ENCODE measurements at places on chromosomes 2 and 18.

DNA sequence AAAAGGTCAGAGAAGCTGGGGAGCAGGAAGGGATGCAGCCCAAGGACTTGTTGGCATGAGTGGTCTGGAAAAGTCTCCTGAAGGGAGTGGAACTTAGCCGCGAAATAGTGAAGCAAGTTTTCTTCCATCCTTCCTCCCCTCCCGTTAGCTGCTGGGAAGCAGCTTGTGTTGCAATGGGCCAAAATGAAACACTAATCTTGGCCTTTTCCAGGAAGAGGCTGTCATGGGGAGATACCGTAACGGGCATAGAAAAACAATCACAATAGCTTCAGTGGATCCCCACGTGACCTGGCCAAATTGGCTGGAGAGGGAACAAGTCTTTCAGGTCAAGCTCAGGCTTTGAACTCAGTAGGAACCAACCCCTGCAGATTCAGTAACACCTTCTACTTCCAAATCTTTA lies 49.3 kb downstream of the SEMA4F start:
- DNase-seq, result no peak

DNA sequence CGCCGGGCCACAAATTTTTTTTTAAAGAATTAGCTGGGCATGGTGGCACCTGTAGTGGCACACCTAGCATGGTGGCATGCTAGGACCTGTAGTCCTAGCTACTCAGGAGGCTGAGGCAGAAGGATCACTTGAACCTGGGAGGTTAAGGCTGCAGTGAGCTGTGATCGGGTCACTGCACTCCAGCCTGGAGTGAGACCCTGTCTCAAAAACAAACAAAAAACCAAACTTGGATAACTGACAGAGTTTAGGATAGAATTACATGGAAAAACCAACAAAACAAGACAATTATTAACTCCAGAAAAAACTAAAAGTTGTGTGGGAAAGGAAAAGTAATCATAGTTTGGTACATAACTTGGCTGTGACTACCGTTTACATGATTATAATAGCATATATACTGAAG lies 1.6 kb upstream of the CFLAR start:
- DNase-seq, result no peak

- DNase-seq, result no peak
Measured at GRCh38 chr18:9124824-9125223, 11.8 kb upstream of the ANKRD12 start.

DNA sequence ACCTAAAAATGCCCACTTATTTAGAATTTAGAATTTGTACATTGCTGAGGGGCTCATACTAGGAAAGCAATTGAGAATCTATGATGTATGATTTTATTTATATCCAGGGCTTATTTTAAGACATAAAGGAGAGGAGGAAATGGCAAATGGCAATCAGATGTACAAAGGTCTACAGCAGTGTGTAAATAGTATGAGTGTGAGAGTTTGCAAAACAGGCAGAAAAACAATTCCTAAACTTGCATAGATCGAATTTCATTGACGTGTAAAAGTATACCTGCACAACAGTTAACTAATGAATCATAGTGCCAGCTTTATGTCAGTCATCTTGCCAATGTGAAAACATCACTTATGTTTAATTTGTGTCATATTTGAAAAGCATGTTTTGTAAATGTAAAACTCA lies 718.7 kb upstream of the GCFC2 start:
- DNase-seq, result no peak

DNA sequence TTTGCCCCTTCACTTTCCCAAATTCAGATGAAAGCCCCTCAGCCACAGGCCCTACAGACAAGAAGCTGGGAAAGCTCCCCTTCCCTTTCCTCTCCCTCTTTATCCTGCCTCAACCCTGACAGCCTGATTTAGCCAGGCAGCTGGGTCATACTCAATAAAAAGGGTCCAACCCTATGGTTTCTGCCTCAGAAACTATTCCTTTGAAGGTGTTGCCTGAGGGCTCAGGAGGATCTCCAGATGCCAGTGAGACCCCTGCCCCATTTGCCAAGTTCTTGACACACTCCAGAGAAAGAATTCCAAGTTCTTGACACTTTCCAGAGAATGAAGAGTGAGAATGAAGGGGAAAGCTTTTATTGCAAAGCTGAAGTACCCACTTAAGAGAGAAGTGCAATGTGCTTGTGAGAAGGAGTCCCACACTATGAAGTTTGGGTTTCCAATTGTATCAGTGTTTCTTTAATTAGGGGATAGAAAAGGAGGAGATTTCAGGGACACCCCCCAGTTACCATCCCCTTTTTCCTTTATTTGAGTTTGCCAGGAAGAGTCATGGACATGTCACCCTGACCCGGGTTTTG lies 576.2 kb downstream of the METTL4 start:
- DNase-seq, result no peak

GRCh38 chr2:239928391-239929350 lies 96.5 kb downstream of the NDUFA10 start:
- peak; percentile 32 for DNase-seq

DNA sequence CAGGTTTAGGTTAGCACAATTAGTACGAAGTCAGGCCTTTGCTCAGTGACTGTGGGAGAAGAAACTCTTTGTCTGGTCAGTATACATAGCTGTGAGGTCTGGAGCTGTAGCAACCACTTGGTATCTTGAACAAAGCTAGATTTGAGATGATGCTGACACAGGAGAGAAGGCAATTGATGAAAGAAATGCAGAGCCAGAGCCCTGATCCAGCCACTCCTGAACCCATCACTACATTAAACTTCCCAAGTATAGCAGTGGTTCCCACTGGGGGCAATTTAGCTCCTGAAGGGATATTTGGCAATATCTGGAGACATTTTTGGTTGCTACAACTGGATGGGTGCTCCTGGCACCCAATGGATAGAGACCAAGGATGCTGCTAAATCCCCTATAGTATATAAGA lies 143.9 kb upstream of the SPRED2 start:
- no peak for DNase-seq

DNA sequence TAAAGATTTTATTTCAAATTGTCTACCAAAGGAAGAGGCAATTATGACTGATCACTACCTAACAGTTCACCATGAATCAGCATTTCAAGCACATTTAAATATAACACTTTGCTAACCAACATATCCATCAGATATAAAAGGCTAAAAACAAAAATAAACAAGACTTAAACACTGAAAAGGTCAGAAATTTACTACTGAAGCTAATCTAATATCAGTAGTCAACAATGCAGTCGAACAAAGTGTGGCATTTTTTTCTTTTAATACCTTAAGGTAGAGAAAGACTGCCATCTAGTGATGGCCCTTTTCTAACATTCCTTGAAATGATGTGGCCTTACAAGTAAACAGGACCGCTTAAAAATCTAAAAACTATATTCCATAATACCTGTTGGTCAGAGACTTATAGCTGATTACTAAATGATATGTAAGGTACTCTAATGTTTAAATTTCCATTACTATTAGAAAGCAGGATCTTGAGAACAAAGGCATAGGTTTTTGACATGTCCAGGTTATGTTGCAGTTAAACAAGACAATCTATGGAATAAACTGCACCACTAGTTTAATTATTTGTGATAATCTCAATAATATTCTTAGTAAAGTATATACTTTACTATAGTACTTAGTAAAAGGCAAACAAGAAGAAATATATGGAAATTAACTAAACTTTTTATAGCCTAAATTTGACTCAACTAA lies 80.0 kb downstream of the EXOC6B start:
- no peak for DNase-seq

DNA sequence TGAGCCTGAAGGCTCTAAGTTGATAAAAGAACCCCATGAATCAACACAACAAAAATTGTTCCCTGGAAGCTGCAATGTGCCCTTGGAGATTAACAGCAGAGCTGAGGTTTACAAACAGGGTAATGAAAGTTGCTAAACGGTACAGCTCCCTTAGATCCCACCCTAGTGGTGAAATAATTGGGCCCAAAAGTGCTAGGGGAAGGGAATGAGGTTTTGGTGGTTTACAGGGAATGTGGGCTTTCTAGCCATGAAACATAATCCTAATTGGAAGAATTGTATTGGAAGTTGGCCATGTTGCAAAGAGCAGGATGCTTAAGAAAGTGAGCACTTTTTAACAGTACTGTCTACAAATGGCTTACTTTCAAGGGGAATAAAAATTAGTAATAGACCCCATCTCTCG lies 180.2 kb upstream of the SMIM21 start:
- no peak for DNase-seq

- no peak for DNase-seq
Measured at GRCh38 chr2:121388371-121388770, 103.4 kb upstream of the TFCP2L1 start.

GRCh38 chr2:161386228-161386824 lies 29.8 kb upstream of the TBR1 start:
- DNase-seq, result no peak

DNA sequence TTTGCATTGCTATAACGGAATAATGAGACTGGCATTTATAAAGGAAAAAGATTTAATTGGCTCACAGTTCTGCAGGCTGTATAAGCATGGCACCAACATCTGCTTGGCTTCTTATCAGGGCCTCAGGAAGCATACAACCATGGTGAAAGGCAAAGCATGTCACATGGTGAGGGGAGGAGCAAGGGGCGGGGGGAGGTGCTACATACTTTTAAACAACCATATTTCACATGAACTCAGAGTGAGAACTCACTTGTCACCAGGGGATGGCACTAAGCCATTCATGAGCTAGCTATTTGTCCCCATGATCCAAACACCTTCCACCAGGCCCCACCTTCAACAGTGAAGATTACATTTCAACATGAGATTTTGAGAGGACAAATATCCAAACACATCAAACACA lies 188.7 kb downstream of the MBD5 start:
- no peak for DNase-seq

DNA sequence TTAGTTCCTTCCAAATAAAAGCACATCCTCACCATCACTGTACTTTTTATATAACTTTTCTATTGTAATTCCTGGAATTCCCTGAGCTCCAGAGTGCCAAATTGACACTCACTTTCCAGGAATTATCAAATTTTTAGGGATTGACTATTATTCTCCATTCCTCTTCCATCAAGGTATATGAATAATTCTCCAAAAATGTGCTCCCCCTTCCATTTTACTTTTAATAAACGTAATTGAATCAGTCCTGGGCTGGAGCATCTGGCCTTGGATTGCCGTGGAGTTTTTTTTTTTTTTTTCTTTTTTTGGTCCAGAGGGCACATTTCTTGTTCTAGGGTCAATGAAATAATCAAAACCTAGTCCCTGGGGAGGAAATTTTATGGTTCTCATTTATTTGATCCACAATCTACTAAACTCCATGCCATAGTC lies 304.3 kb downstream of the CDCA7 start:
- DNase-seq, result no peak

- peak; percentile 8 for DNase-seq
Measured at GRCh38 chr2:237529452-237530402, 36.6 kb upstream of the PRLH start.

- DNase-seq, result no peak
Measured at GRCh38 chr2:155980941-155981560, 351.5 kb downstream of the NR4A2 start.

- DNase-seq, result no peak
Measured at GRCh38 chr2:138090330-138090729, 126.1 kb downstream of the HNMT start.

DNA sequence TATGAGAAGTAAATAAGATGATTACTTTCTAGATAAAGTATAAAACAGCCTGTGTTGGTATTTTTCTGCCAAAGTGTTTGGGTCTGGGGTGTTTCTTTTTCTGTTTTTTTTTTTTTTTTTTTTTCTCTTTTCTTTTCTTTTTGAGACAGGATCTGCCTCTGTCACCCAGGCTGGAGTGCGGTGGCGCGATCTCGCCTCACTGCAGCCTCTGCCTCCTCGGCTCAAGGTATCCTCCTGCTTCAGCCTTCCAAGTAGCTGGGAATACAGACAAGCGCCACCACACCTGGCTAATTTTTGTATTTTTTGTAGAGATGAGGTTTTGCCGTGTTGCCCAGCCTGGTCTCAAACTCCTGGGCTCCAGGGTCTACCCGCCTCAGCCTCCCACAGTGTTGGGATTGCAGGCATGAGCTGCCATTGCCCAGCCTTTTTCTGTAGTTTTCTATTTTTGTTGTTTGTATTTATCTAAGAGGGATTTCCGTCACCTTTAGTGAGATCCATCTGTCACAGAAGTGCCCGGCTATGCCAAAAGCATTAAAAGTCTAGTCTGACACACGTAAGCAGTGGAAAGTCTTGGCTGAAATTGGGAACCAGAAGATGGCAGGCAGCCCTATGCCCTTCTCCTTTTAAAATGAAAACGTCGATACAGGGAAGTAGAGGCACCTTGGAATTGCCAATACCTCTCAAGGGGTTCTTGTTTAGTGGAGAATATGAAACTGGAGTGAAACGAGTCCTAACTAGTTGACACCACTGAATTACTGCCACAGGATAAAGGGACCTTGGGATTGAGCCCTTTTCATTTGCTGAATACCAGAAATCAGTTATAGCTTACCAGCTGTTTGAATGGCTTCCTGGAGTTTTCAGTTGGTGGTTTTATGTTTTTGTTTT lies 14.0 kb downstream of the UGP2 start:
- no peak for DNase-seq

- DNase-seq, result no peak
Measured at GRCh38 chr2:167380094-167380493, 491.8 kb downstream of the XIRP2 start.

DNA sequence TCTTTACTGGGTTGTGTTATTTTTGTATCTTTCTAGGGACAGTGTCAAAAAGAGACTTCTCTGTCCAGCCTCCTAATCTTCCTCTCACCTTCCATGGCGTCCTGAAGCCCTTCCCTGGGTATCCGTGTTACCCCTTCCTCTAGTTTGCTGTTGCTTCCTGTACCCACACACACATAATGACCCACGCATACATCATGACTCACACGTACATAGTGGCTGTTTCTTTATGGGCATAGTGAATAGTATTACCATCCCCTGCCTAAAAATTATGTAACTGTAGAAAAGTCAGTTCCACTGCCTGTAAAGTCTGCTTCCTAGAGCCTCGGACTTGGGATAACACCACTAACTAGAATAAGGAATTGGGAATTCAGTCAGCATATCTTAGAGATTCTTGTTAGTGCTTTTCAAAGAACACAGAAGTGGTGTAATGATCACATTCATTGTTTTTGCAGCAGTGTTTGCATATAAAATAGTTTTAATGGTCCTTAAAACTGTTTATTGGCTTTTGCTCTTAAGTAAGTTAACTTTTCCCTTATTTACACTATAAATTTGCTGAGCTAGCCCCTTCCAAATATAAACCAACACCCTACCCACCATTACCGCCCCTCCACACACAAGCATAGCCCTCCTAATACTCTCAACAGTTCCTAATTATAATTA lies 308.4 kb upstream of the RAB12 start:
- no peak for DNase-seq

- DNase-seq, result no peak
Measured at GRCh38 chr2:237140689-237141285, 55.1 kb downstream of the COPS8 start.

DNA sequence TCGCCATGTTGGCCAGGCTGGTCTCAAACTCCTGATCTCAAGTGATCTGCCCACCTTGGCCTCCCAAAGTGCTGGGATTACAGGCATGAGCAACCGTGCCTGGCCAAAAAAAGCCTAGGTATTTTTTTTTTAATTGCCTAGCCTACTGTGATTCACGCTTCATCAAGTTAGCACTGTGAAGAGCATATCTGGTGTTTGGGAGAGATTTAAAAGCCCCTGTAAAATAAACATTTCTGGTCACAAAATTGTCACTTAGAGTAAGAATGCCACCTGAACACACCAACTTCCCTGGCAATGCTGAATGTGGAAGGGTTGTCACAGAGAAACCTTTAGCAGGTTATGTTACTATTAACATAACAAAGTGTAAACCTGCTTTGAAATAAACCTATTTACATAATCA lies 39.7 kb upstream of the CHAC2 start:
- no peak for DNase-seq
